Glutamatergic neuron (in vitro differentiated cells): ENCODE measurements at places on chromosomes 6 and 20. TPM values are rescaled to one million over a fixed set of nuclear protein-coding genes. Genes with fewer than 3 reads are reported as not detected.

Gene ARMH2
- total RNA-seq, result 0.54 TPM

Gene FRK
- total RNA-seq, result 0.37 TPM

Gene ARHGAP40
- total RNA-seq, result not detected

Gene GTSF1L
- not detected for total RNA-seq

Gene TPBG
- total RNA-seq, result 1.4 TPM

Gene IL17F
- total RNA-seq, result not detected

Gene GJA10
- total RNA-seq, result not detected

Gene IL20RA
- total RNA-seq, result not detected

Gene NOX3
- total RNA-seq, result not detected

Gene NHLRC1
- total RNA-seq, result 0.17 TPM

Gene MYB
- 0.56 TPM for total RNA-seq

Gene EFCAB8
- total RNA-seq, result not detected

Gene GGTLC1
- not detected for total RNA-seq

Gene FAM83C
- not detected for total RNA-seq
